ENCODE measurements at places on chromosomes 1 and 21.

DNA sequence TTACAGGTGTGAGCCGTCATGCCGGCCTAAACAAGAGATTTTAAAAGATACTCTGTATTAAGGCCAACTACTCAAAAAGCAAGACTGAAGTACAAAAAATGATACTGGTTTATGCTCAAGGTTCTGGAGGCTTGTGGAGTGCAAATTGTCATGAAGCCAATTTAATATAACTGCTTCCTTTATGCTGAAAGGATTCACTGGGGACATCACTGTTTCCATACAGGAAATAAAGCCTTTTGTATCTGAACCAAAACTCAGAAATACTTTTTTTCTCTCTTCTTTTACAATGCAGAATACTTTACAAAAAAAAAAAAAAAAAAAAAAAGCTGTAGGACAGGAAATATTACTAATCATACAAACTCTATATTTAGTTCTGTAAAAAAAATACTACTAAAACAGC, 55.5 kb upstream of the CNN3 start:
- no peak for DNase-seq

DNA sequence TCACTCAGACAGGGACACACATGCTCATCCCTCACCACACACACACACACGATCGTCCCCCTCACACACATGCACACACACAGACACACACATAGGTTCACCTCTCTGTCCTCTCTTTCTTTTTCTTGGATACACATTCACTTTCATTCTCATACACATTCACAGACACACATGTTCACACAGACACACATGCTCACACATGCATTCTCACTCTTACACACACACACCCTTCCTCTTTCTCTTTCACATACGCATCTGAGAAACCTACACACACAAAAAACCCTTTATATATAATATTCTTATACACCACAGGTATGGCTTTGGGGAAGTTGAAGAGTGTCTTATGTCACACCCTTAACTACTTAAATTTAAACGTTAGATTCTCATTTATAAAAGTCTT, 248.6 kb upstream of the RUNX1 start:
- no peak for DNase-seq

DNA sequence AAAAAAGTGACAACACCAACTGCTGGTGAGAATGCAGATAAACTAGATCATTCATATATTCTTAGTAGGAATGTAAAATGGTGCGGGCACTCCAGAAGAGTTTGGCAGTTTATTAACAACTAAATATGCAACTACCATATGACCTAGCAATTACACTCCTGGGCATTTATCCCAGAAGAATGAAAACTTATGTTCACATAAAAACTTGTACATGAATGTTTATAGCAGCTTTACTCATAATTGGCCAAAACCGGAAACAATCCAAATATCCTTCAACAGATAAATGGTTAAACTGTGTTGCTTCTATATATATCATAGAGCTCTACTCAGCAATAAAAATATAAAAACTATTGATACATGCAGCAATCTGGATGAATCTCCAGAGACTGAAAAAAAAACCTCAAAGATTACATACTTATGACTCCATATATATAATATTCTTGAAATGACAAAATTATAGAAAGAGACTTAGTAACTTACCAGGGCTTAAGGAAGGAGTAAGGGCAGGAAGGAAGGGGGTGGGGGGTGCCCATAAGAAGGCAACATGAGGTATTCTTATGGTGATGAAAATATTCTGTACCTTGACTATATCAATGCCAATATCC, 99.9 kb downstream of the KCNH1 start:
- DNase-seq, result no peak

GRCh38 chr1:165034136-165034809, 322.2 kb downstream of the LMX1A start:
- no peak for DNase-seq

DNA sequence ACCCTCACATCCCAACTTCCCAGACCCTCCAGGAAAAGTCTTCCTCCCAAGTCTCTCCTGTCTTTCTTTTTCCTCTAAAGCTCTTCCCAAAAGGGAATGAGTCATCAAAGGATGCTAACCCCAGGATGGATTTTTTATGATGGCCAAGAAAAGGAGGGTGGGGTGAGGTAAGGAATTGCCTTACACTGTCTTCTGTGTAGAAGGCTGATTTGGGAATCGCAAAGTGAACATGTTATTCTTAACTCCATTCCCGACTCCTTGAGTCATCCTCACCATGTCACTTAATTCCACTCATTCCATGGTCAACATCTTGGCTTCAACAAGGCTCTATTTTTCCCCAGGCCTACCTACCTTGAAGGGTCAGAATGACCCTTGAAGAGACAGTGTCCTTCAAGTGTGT, 44.0 kb downstream of the TBX15 start:
- no peak for DNase-seq

GRCh38 chr1:53371851-53372250, 44.0 kb upstream of the LRP8 start:
- DNase-seq, result no peak

GRCh38 chr1:195908121-195908520, 700.1 kb downstream of the KCNT2 start:
- no peak for DNase-seq

- DNase-seq, result no peak
These were observed 363.4 kb downstream of the PDE4B start for GRCh38 chr1:66156144-66156543.

DNA sequence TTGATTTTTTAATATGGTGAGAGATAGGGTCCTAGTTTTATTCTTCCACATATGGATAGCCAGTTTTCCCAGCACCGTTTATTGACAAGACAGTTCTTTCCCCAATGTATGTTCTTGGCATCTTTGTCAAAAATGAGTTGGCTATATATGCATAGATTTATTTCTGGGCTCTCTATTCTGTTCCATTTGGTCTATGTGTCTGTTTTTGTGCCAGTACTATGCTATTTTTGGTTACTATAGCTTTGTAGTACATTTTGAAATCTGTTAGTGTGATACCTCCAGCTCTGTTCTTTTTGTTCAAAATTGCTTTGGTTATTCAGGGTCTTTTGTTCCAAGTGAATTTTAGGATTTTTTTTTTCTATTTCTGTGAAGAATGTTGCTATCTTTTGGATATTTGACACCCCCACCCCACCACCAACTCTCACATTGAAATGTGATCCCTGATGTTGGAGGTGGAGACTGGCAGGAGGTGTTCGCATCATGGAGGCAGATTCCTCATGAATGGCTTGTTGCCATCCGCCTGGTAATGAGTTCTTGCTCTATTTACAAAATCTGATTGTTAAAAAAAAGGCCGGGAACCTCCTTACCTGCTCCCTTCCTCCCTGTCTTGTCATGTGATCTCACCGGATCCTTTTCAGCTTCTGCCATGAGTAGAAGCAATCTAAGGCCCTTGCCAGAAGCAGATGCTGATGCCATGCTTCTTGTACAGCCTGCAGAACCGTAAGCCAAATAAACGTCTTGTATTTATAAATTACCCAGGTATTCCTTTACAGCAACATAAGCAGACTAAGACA, 54.8 kb upstream of the KRTAP19-8 start:
- DNase-seq, result no peak

DNA sequence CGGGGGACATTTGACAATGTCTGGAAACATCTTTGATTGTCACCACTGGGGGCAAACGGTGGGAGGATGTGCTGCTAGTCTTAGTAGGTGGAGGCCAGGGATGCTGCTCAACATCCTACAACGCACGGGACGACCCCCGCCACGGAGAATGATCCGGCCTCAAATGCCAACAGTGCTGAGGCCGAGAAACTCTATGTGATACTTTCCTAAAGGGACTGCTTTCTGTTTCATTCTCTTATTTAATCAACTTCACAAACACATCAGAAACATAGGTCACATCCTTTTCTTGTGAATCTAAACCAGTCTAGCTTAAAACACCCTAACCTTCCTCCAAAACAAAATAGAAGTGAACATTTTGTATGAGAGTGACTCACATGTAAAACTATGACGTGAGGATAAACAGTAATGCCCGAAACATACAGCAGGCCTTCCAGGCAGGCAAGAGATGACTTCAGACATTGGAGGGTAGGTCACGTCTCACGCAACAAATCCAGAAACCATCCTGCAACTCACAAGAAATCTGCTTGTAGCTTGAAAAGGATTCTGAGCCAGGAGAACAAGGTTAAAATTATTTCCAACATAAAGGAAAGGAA, 37.2 kb upstream of the ETS2 start:
- no peak for DNase-seq

- no peak for DNase-seq
These were observed 25.5 kb upstream of the CITED4 start for GRCh38 chr1:40887652-40888051.

DNA sequence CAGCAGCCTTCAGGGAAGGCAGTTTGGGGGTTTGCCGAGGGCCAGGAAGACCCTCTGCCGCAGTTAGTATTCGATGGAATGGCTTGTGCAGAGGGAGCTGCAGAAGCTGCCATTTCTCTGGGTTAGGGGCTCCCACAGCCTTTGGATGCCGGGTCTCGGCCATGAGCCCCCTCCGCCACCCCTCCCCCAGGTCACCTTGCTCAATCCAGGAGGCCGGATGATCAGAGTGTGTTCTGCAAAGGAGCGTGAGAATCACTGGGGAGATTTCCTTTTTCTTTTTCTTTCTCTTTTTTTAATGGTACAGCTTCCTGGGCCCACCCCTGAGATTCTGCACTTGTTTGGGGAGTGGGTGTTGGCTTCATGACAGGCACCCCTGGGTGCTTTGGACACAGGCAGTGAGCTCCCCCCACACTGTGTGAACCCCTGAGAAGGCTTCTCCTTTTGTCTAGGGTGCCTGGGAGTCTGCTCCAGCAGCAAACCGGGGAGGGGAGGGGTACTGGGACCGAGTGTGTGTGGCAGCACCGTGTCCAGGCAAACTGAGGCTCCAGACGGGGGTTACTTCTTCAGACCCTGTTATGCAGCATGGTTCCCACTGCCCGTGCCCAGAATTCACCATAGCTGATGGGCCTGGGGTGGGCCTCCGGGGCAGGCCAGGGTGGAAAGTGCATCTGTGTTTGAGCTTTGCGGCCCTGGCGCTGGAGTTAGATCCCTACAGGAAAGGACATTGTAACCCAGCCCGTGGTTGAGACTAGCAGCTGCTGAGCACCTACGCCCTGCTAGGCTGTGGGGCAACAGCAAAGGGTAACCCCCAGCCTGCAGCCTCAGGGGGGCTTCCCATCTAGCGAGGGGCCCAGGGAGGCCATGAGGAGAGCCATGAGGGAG, 18.5 kb downstream of the TNFRSF1B start:
- no peak for DNase-seq

- DNase-seq, result no peak
These were observed 53.7 kb downstream of the ELK4 start for GRCh38 chr1:205577874-205578658.

DNA sequence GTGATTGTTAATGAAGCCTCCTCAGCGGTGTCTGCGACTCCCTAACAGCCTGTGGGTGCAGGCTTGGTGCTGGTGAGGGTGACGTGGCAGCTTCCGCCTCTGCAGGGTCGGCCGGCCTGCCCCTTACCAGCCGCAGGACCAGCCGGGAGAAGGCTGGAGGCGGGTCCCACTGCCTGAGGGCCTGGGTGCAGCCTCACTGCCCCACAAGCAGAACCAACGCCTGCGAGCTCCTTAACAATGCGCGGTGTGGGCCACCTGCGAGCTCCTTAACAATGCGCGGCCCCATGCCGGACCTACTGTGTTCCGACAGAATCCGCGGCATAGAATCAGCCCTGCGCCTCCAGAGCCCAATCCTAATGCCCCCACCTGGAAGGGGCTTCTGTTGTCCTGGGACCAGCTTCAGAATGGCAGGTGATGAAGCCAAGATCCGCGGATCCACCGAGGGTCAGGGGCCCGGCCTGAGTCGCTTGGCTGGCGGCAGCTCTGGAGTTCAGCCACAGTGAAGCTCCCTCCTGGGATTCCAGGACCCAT, 54.4 kb upstream of the AJAP1 start:
- DNase-seq, result no peak

- no peak for DNase-seq
These were observed 84.3 kb downstream of the NPHP4 start for GRCh38 chr1:5907966-5908365.

DNA sequence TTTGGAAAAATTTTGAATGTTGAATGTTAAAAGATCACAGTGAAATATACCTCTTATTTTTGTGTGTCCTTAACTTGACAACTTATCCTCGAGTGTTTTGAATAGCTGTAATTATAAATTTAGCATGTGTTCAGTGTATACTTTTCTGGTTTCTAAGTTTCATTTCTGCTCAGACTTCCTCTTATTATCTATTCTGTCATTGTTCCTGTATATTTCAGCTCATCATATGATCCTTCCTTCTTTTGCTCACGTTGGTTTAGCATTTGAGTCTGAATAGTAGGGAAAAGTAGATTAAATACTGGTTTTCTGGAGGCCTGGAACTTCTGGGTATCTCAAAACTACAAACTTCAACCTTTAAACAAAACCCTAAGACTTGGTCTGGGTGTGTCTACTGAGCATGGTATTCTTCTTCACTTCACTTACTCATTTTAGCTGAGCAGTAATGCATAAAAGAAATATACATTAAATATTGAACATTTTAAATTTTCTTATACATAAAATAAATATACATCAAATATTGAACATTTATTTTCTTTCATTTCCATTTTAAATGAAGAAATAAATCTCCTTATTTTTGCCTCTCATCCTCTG, 3.3 kb upstream of the ATP6V1G3 start:
- DNase-seq, result no peak

GRCh38 chr1:107692580-107693345, 272.2 kb downstream of the VAV3 start:
- DNase-seq, result peak; percentile 17

DNA sequence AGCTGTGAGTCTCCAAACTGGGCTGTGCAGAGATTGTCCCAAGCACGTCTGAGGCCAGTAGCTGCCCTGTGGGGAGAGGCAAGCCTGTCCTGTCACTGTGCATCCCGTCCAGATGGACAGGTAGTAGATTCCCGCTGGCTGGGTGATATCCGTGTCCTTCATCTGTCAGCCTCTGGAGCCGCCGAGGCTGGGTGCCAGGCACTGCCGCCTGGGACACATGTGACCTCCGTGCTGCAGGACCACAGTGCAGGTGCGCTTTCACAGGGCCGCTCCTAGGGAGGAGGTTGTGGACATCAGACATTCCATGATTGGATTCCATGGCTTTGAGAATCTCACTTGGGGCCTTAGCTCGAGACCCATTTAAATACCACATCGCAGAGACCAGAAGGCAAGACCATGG, 4.7 kb downstream of the PDXK start:
- no peak for DNase-seq

GRCh38 chr1:227378181-227378580, 59.9 kb upstream of the CDC42BPA start:
- DNase-seq, result no peak

GRCh38 chr1:183178545-183178944, 7.5 kb upstream of the LAMC2 start:
- DNase-seq, result no peak

DNA sequence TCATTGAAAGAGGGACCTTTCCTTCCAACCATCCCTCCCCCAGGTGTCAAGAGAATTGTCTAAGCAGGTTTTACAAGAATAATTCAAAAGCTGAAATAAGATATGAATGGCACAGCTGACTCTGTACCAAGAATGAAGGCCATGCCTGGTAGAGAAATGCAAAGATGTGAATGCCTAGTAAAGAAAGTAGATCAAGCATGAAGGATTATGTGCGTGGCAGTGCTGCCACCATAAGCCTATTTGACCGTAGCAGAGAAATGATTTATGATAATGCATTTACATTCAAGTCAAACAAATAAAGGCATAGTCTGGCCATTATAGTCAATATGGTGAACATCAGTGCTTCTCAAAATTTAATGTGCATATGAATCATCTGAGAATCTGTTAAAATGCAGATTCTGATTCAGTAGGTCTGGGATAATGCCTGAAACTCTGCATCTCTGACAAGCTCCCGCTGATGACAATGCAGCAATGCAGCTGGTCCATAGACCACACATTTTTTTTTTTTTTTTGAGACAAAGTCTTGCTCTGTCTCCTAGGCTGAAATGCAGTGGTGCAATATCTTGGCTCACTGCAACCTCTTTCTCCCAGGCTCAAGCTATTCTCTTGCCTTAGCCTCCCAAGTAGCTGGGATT, 16.6 kb upstream of the CLCA4 start:
- DNase-seq, result no peak

Data from NCI-H1694 treated with DMSO at 0.1 percent for 48 hours (cell line).